Naive thymus-derived CD8-positive, alpha-beta T cell (primary cell): ENCODE measurements at places on chromosomes 1 and 21. TPM values are rescaled to one million over a fixed set of nuclear protein-coding genes. Genes with fewer than 3 reads are reported as not detected.
A peak's percentile ranks its signal among the peaks of the same experiment; 100 is the strongest.

ICOSLG gene
- 5.4 TPM for total RNA-seq

CAPZA1 gene
- 135 TPM for total RNA-seq

SPRR4 gene
- not detected for total RNA-seq

MTARC1 gene
- not detected for total RNA-seq

FAM167B gene
- 1.5 TPM for total RNA-seq

KCNJ15 gene
- total RNA-seq = not detected

PPIAL4G gene
- 3.0 TPM for total RNA-seq

GRCh38 chr21:35156293-35157278, 107.5 kb upstream of the RUNX1 start:
- no peak for DNase-seq
- no peaks in the 10 kb centered on the region for H3K4me1 ChIP-seq
- H3K4me3 ChIP-seq = no peak overlapping the region
- no peak overlapping the region for H3K27ac ChIP-seq
- peaks cover 5% of the 10 kb centered on the region for H3K36me3 ChIP-seq

DNA sequence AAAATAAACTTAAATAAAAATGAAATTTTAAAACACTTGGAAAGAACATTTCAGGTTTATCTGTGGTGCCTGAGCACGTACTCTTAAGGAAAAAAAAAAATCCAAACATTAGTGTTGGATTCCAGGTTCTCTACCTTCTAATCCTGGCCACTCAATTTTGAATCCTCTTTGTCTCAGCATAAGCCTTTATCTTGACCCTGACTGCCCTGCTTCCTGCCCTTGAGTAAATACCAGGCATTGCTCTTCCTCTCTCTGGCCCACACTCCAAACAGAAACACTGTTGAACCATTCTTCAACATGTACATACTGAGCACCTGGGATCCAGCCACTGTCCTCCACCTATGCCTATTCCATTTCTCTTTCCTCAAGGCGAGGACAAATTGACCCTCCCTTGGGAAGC, 11.4 kb upstream of the VANGL1 start:
- no peak overlapping the region for H3K27ac ChIP-seq
- peaks cover 5% of the 10 kb centered on the region for H3K27me3 ChIP-seq
- no peak overlapping the region for H3K4me3 ChIP-seq
- no peaks in the 10 kb centered on the region for H3K36me3 ChIP-seq

GRCh38 chr1:5976726-5977493, 15.3 kb downstream of the NPHP4 start:
- no peaks in the 10 kb centered on the region for H3K36me3 ChIP-seq
- DNase-seq = no peak
- H3K27ac ChIP-seq = peak overlapping the region; percentile 66
- H3K4me3 ChIP-seq = no peak overlapping the region
- H3K27me3 ChIP-seq = no peaks in the 10 kb centered on the region

GRCh38 chr1:237681210-237681609, 209.5 kb downstream of the ZP4 start:
- H3K4me3 ChIP-seq = no peak overlapping the region
- H3K27ac ChIP-seq = no peak overlapping the region
- no peak for DNase-seq

DNA sequence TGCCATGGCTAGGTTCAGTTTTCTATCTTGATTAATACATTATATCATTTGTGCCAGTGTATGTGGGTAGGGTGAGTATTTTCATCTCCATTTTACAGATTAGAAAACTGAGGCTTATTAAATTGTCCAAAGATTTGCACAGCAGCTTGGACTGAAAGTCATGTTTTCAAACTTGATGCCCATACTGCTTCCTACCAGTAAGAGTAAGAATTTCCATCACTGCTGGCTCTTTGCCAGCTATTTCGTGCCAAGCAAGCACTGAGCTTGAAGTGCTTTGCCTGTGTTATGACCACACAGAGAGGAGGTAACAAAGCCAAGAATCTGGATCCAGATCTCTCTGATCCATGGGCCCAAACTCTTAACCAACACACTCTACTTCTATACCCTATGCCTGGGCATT, 295.0 kb downstream of the VAV3 start:
- H3K27ac ChIP-seq = no peak overlapping the region
- H3K36me3 ChIP-seq = peaks cover 5% of the 10 kb centered on the region
- DNase-seq = no peak
- H3K4me1 ChIP-seq = no peaks in the 10 kb centered on the region
- no peaks in the 10 kb centered on the region for H3K27me3 ChIP-seq

- H3K36me3 ChIP-seq = peaks cover 11% of the 10 kb centered on the region
- DNase-seq = no peak
- no peaks in the 10 kb centered on the region for H3K4me1 ChIP-seq
These were observed 26.7 kb upstream of the ZNF436 start for GRCh38 chr1:23396380-23396779.

- H3K27me3 ChIP-seq = no peaks in the 10 kb centered on the region
- no peak overlapping the region for H3K27ac ChIP-seq
- H3K4me3 ChIP-seq = no peak overlapping the region
- no peak for DNase-seq
- peaks cover 19% of the 10 kb centered on the region for H3K4me1 ChIP-seq
These were observed 10.6 kb downstream of the URB1 start for GRCh38 chr21:32382108-32382644.

- H3K27me3 ChIP-seq = no peaks in the 10 kb centered on the region
- H3K27ac ChIP-seq = no peak overlapping the region
- H3K4me1 ChIP-seq = peaks cover 15% of the 10 kb centered on the region
- DNase-seq = no peak
- peaks cover 17% of the 10 kb centered on the region for H3K36me3 ChIP-seq
These were observed 6.7 kb downstream of the CDC7 start for GRCh38 chr1:91507328-91507727.

DNA sequence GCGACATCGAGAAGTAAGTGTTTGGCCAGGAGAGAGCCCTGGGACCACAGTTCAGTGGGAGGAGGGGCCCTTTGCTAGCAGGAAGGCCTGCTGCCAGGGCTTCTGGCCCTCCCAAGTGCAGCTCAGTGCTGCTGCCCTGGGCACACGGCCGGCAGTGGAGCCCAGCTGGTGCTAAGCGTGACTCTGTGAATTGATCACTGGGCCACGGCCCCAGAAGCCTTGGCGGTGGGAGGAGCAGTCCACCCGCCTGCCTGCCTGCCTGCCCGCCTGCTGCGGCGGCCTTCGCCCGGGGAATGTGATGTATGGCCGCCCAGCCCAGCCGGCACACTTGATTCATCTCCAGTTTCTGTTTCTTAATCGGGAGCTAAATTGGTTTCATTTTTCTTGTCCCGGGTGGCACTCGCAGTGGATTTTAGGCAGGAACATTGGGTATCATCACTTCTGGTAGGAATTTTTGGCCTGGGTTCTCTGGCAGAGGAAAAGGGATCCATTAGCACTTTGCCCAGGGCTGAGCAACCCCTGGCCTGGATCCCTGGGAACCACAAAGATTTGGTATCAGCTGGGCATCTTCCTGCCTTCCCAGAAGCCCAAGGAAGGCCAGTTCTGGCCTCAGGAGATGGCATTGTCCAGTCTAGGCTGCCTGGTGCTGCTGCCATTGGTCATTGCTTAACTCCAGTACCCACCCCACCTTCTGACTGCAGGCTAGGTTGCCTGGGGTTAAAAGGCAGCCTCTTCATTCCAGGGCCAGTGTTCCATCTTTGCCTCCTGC, 28.6 kb downstream of the TMEM53 start:
- H3K4me3 ChIP-seq = no peak overlapping the region
- H3K27me3 ChIP-seq = no peaks in the 10 kb centered on the region
- H3K27ac ChIP-seq = peak overlapping the region; percentile 71
- peaks cover 93% of the 10 kb centered on the region for H3K36me3 ChIP-seq

DNA sequence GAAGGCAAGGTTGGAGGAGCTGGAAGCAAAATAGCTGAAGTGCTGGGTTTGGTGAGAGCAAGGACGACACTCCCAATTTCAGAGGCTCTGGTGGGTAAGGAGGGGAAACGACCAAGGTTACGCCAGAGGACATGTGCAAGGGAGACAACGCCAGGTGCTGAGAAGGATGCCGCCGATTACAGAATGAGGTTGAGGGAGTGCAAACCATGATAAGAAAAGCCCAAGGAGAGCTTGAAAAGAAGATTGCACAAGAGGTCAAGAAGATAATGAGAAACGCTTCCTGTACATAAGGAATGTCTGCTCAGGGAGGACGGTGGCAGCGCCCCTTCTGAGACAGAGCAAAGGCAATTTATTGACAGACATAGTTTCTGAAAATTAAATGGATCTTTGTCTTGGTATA, 382.0 kb upstream of the PROX1 start:
- no peak overlapping the region for H3K27ac ChIP-seq
- peaks cover 12% of the 10 kb centered on the region for H3K27me3 ChIP-seq
- no peaks in the 10 kb centered on the region for H3K4me1 ChIP-seq
- H3K4me3 ChIP-seq = no peak overlapping the region

DNA sequence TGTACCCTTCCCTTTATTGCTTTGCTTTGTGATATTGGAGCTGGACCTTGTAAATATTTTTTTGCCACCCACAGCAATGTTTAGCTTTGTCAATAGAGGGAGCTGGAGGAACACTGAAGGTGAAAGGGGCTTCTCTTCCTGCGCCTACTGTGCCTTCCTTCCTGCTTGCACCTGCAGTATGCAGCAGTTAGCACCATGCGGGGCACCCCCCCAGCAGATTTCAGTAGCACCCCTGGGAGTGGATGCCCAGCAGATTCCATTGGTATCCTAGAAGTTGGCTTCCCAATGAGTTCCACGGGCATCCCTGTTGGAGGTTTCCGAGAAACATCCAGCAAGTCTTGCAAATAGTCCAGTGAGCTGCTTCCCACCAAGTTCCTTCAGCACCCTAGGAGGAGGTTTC, 25.6 kb downstream of the S100A10 start:
- peak; percentile 81 for DNase-seq
- peaks cover 7% of the 10 kb centered on the region for H3K4me1 ChIP-seq
- H3K27me3 ChIP-seq = peaks cover 3% of the 10 kb centered on the region
- peak overlapping the region; percentile 48 for H3K27ac ChIP-seq
- H3K4me3 ChIP-seq = peak overlapping the region; percentile 30

DNA sequence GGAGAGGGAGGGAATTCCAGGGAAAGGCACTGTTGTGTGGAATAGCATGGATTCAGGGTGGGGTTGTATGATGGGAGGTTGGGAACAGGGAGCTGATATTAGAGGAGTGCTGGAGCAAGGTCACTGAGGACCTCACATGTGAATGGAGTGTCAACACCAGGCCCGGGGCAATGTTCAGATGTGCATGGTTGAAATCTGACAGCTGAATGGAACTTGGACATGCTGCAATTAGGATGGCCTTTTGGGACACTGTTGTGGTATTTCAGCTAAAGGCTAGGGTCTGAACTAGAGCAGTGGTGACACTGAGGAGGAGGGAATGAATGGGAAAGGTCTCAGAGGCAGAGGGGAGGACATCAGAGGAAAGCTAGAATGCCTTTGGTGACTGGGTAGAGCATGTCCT, 25.0 kb downstream of the ZSCAN20 start:
- no peaks in the 10 kb centered on the region for H3K4me1 ChIP-seq
- no peaks in the 10 kb centered on the region for H3K27me3 ChIP-seq
- H3K36me3 ChIP-seq = peaks cover 63% of the 10 kb centered on the region
- no peak overlapping the region for H3K27ac ChIP-seq

DNA sequence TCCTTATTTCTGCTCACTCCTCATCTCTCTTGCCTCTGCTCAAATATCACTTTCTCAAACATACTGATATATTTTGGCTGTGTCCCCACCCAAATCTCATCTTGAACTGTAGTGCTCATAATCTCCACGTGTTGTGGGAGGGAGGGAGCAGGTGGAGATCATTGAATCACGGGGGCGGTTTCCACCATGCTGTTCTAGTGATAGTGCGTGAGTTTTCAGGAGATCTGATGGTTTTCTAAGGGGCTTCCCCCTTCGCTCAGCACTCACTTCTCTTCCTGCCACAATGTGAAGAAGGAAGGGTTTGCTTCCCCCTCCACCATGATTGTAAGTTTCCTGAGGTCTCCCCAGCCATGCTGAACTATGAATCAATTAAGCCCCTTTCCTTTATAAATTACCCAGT, 26.6 kb downstream of the ZBTB8OS start:
- peaks cover 27% of the 10 kb centered on the region for H3K4me1 ChIP-seq
- DNase-seq = peak; percentile 28
- H3K27me3 ChIP-seq = no peaks in the 10 kb centered on the region
- peak overlapping the region; percentile 37 for H3K27ac ChIP-seq
- peaks cover 6% of the 10 kb centered on the region for H3K36me3 ChIP-seq

GRCh38 chr1:13514821-13515220, 1.0 kb upstream of the LRRC38 start:
- peaks cover 15% of the 10 kb centered on the region for H3K27me3 ChIP-seq
- peaks cover 5% of the 10 kb centered on the region for H3K4me1 ChIP-seq
- DNase-seq = no peak
- no peak overlapping the region for H3K27ac ChIP-seq

- H3K4me1 ChIP-seq = peaks cover 26% of the 10 kb centered on the region
- peak overlapping the region; percentile 36 for H3K27ac ChIP-seq
- DNase-seq = peak; percentile 51
These were observed 18.6 kb downstream of the FAM151A start for GRCh38 chr1:54604572-54605370.

GRCh38 chr1:10726355-10726754, 70.1 kb downstream of the CASZ1 start:
- no peaks in the 10 kb centered on the region for H3K4me1 ChIP-seq
- DNase-seq = no peak
- H3K27me3 ChIP-seq = no peaks in the 10 kb centered on the region
- H3K36me3 ChIP-seq = no peaks in the 10 kb centered on the region

- H3K36me3 ChIP-seq = no peaks in the 10 kb centered on the region
- no peaks in the 10 kb centered on the region for H3K27me3 ChIP-seq
- no peak for DNase-seq
- H3K4me3 ChIP-seq = no peak overlapping the region
- peak overlapping the region; percentile 84 for H3K27ac ChIP-seq
These were observed 25.0 kb upstream of the TMEM39B start for GRCh38 chr1:32047701-32048100.

- peaks cover 85% of the 10 kb centered on the region for H3K36me3 ChIP-seq
- peak overlapping the region; percentile 84 for H3K27ac ChIP-seq
- peaks cover 89% of the 10 kb centered on the region for H3K4me1 ChIP-seq
- DNase-seq = no peak
These were observed 25.4 kb downstream of the PIK3CD start for GRCh38 chr1:9676815-9677393.
